ENCODE measurements at places on chromosomes 16 and 17.

DNA sequence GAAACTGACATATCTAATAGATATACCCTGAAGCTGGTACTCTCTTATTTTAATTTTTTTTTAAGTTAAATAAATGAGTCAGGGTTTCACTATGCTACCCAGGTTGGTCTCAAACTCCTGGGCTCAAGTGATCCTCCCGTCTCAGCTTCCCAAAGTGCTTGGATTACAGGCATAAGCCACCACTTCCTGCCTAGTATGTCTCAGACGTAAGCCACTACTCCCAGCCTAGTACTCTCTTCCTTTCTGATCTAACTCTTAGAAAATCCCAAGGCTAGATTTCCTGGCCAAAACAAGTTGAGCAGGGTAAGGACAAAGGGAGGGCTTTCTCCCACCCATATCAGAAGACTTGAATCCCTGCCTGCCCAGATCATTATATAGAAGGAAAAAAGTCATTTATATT, 33.7 kb downstream of the HOXB1 start:
- DNase-seq, result no peak

GRCh38 chr17:48745381-48746275, 17.1 kb upstream of the HOXB13 start:
- DNase-seq, result no peak

GRCh38 chr16:53175118-53175517, 120.3 kb downstream of the CHD9 start:
- no peak for DNase-seq

GRCh38 chr16:87931504-87931903, 4.8 kb downstream of the CA5A start:
- DNase-seq, result no peak

DNA sequence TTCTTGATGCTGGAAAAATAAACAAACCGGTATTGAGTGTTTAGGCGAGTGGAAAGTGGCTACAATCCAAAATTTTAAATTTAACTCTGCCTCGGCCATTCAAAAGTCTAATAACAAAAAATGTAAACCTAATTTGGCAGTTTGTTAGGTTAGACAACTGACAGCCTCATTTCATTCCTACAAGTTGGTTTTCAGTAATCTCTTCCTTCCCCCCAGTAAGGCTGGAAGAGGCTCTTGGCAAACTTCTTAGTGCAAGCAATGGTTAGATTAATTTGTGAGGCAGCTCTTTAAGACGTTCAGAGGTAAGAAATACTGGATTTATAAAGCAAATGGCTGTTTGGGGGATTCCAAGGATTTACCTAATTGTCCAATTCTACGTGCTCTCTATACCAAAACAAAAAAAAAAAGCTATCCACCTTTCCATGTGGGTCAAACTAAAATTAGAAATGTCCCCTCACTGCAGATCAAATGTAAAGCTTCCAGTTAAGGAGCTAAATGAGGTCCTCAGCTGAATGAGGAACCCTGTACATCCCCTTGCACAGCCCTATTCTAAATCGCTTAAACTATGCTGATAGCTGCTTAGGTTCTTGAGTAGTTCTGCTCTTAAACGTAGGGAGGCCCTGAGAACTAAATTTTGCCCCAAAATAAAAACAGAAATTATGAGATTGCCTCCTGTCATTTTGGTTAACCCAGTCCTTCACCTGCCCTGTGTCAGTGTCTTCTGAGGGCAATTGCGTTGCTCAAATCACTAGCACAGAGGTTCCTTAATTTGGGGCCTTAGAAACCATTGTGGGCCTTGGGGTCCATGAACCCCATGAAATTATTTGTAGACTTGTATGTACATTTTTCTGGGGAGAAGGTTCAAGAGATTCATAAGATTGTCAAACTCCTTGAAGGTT, 2.9 kb downstream of the HEXIM1 start:
- no peak for DNase-seq

GRCh38 chr17:28983286-28984230, 22.3 kb downstream of the SEZ6 start:
- no peak for DNase-seq

All from liver (tissue), 10 donors.